ENCODE measurements at places on chromosomes 16 and 17.

GRCh38 chr16:12078405-12079280, 102.1 kb downstream of the SNX29 start:
- no peak for DNase-seq

GRCh38 chr17:5330981-5331380, 48.9 kb downstream of the RABEP1 start:
- DNase-seq = no peak

GRCh38 chr17:56786989-56787482, 46.7 kb downstream of the C17orf67 start:
- DNase-seq = peak; percentile 93

DNA sequence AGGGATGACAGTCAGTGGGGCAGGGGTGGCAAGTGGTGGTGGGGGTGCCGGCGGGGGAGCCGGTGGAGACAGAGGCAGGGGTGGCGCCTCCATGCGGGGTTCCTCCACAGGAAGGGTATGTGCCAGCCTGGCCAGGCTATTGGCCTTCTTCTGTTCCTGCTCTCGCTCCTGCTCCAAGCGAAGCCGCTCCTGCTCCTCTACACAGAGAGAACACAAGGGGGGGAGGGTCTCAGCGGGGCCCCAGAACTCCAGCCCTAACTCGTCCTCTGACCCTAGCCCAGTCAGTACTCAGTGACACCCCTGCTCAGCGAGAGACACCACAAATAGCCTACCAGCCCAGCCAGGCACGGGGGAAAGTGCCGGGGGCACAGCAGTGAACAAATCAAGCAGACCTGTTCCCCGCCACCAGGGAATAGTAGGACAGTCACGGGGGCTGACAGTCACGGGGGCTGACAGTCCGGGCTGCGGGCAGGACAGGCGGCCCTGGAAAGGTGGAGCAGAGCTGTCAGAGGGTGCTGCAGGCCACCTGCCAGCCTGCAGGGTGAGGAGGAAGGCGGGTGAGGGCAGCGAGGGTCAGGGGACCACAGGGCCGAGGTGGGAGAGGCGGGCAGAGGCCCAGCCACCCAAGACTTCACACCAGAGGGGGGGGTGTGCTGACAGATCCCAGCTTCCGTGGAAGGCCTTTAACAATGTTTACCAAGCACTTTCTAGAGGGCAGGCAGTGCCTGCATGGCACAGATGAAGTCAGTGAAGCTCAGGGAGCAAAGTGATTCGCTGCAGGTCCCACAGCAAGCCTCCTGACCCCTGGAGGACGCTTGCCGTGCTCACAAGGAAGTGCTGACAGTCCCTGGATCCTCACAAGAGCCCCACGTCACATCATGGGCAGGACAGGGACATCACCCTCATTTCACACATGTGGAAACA, 5.3 kb downstream of the MNT start:
- no peak for DNase-seq

DNA sequence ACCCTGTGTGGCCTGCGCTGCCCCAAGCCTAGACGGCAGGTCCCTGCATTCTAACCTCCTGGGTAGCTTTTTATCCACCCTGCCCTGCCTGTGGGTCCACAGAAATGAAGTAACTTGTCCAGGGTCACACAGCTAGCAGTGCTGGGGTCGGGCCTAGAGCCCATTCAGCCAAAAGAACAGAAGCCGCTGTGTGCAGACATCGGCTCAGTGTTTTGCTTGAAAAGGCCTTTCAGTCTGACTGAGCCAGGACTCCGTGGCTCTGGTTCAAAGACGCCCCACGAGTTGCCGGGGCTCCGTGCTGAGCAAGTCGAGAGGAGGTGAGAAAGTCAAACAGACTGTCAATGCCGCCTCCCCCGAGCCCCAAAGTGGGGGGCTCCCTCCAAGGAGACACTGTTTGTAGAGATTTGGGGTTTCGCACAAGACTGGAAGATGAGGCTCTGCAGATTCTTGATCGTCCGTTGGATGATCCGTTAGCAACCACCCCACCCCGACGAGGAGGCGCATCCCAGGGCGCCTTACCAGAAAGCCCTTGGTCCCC, 226.2 kb downstream of the NTN1 start:
- DNase-seq = no peak

- DNase-seq = no peak
Measured at GRCh38 chr16:19884611-19885450, at the start of gene GPRC5B. GPRC5B (minus strand) TSS chr16:19884848; CDS start chr16:19872845, 12,003 bp downstream.

All from AG09319 (cell line).